Smooth muscle cell of trachea (primary cell): ENCODE measurements at places on chromosomes 2 and 18. TPM values are rescaled to one million over a fixed set of nuclear protein-coding genes. Genes with fewer than 3 reads are reported as not detected.

Gene NIF3L1
- total RNA-seq, result 17.2 and 25.2 TPM in 2 replicates

Gene NEU2
- not detected in 2 replicates for total RNA-seq

Gene MATN3
- 0.99 and 1.9 TPM in 2 replicates for total RNA-seq

Gene LONRF2
- total RNA-seq, result under 0.01 TPM in 2 replicates

Gene SP9
- total RNA-seq, result not detected in 2 replicates

Gene SRD5A2
- total RNA-seq, result not detected in 2 replicates

Gene SLC19A3
- total RNA-seq, result 0.17 and 0.29 TPM in 2 replicates

Gene COL3A1
- 2,358 and 3,379 TPM in 2 replicates for total RNA-seq

Gene SOX11
- total RNA-seq, result under 0.01 TPM in 1 of 2 replicates, not detected in the other

Gene SLC30A3
- total RNA-seq, result 0.15 and 0.50 TPM in 2 replicates

Gene ADCY3
- 40.6 and 66.2 TPM in 2 replicates for total RNA-seq

Gene DNAH7
- 0.66 and 2.3 TPM in 2 replicates for total RNA-seq

Gene SYT4
- not detected in 2 replicates for total RNA-seq

Gene MERTK
- total RNA-seq, result 0.29 and 0.99 TPM in 2 replicates

Gene PRKAG3
- total RNA-seq, result 0.15 and 0.50 TPM in 2 replicates

Gene TACR1
- total RNA-seq, result 0.33 TPM in 1 of 2 replicates, not detected in the other

Gene TOGARAM2
- 0.17 and 0.29 TPM in 2 replicates for total RNA-seq

Gene FBXO48
- 0.29 and 0.33 TPM in 2 replicates for total RNA-seq

Gene PTPRN
- 3.6 and 23.8 TPM in 2 replicates for total RNA-seq

Gene TUBA3E
- not detected in 2 replicates for total RNA-seq

Gene SLC5A7
- not detected in 2 replicates for total RNA-seq

Gene CIB4
- not detected in 2 replicates for total RNA-seq

Gene RBKS
- 2.2 and 2.5 TPM in 2 replicates for total RNA-seq

Gene PARD6G
- total RNA-seq, result 0.73 and 5.8 TPM in 2 replicates

Gene SERPINB2
- total RNA-seq, result 2.6 and 6.5 TPM in 2 replicates

Gene KCNK3
- total RNA-seq, result under 0.01 TPM in 2 replicates

Gene C1GALT1C1L
- 0.50 and 1.0 TPM in 2 replicates for total RNA-seq

Gene IL36A
- not detected in 2 replicates for total RNA-seq

Gene DOCK10
- total RNA-seq, result 36.9 and 37.7 TPM in 2 replicates

Gene CGREF1
- total RNA-seq, result 3.6 and 6.1 TPM in 2 replicates

Gene TDRD15
- not detected in 2 replicates for total RNA-seq
